ENCODE measurements at places on chromosomes 5 and 9. TPM values are rescaled to one million over a fixed set of nuclear protein-coding genes. Genes with fewer than 3 reads are reported as not detected.
A peak's percentile ranks its signal among the peaks of the same experiment; 100 is the strongest.

GRCh38 chr5:144880513-144880912, 709.8 kb downstream of the KCTD16 start:
- no peak overlapping the region for H3K27ac ChIP-seq
- DNase-seq: no peak
- H3K36me3 ChIP-seq: no peaks in the 10 kb centered on the region
- no peaks in the 10 kb centered on the region for H3K27me3 ChIP-seq
- H3K4me3 ChIP-seq: no peak overlapping the region
- H3K4me1 ChIP-seq: no peaks in the 10 kb centered on the region

- peaks cover 56% of the 10 kb centered on the region for H3K4me1 ChIP-seq
- H3K27ac ChIP-seq: peak overlapping the region; percentile 63
- H3K4me3 ChIP-seq: no peak overlapping the region
- DNase-seq: no peak
- H3K27me3 ChIP-seq: no peaks in the 10 kb centered on the region
Measured at GRCh38 chr9:70113403-70114022, 69.9 kb downstream of the MAMDC2 start.

PDCD1LG2 gene
- 2.5 TPM for total RNA-seq

POC5 gene
- total RNA-seq: 6.0 TPM

- H3K36me3 ChIP-seq: no peaks in the 10 kb centered on the region
- H3K27ac ChIP-seq: no peak overlapping the region
- no peak for DNase-seq
Measured at GRCh38 chr9:21906881-21907280, 87.3 kb downstream of the CDKN2A start.
